Chondrocyte (in vitro differentiated cells): ENCODE measurements at places on chromosomes 4 and X.
A peak's percentile ranks its signal among the peaks of the same experiment; 100 is the strongest.

DNA sequence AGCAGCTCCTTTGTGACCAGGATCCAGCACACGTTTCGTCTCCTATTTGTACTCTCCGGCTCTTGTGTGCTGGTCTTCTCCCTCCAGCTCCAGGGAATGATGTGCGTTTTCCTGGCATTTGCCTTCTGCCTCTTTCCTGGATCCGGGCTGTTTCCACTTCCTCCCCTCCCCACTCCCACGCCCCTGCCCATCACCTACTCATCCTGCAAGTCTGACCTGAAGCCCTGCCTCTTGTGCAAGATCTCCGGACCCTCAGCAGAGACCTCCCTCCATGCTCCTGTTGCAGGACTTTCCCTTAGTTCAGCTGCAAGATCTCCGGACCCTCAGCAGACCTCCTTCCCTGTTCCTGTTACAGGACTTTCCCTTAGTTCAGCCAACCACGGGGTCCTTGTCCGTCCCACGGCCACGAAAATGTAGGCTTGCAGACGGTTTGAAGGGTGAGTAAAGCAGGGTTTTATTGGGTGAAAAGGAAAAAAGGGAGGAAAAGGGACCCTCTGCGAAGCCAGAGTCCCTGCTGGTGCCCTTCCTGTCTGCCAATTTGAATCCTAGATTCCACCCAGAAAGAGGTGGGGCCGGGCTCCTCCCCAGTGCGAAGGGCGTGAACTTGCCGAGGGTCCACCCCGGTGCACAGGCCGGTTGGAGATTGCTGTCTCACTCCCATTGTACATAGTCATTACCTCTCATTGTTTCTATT, 74.4 kb upstream of the IRF2 start:
- peak overlapping the region; percentile 20 for H3K27ac ChIP-seq
- DNase-seq, result no peak
- H3K27me3 ChIP-seq, result no peaks in the 10 kb centered on the region
- H3K36me3 ChIP-seq, result no peaks in the 10 kb centered on the region
- peak overlapping the region; percentile 72 for H3K4me3 ChIP-seq

GRCh38 chr4:11739992-11740391, 311.3 kb upstream of the HS3ST1 start:
- H3K4me1 ChIP-seq, result peaks cover 5% of the 10 kb centered on the region
- no peaks in the 10 kb centered on the region for H3K36me3 ChIP-seq
- H3K27me3 ChIP-seq, result peaks cover 3% of the 10 kb centered on the region
- H3K27ac ChIP-seq, result no peak overlapping the region
- H3K4me3 ChIP-seq, result no peak overlapping the region
- no peak for DNase-seq

DNA sequence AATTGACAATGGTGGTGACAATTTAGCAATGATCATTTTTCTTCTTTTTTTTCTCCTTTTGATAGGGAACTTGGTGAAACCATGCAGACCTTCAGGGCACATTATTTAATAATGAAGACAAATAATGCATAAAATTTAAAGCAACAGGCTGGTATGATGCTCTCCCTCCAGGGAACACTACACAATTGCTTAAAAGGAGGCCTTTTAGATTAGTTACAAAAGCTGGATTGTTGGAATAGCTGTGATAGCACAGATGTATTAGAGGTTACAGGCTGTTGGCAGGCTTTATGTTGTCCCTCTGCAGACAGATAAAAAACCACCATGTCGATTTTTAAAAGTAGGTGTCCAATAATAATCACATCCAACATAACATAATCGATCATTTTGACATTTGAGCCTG, 307.0 kb downstream of the ADGRL3 start:
- H3K36me3 ChIP-seq, result no peaks in the 10 kb centered on the region
- H3K4me3 ChIP-seq, result no peak overlapping the region
- DNase-seq, result no peak
- no peaks in the 10 kb centered on the region for H3K27me3 ChIP-seq
- no peak overlapping the region for H3K27ac ChIP-seq
- peaks cover 17% of the 10 kb centered on the region for H3K4me1 ChIP-seq

GRCh38 chr4:41537292-41537890, 566 bp upstream of the LIMCH1 start:
- H3K4me1 ChIP-seq, result peaks cover 27% of the 10 kb centered on the region
- no peaks in the 10 kb centered on the region for H3K36me3 ChIP-seq
- H3K4me3 ChIP-seq, result no peak overlapping the region
- H3K27me3 ChIP-seq, result peaks cover 10% of the 10 kb centered on the region
- no peak overlapping the region for H3K27ac ChIP-seq
- no peak for DNase-seq

GRCh38 chr4:174437324-174437723, 85.0 kb downstream of the HPGD start:
- H3K4me1 ChIP-seq, result peaks cover 27% of the 10 kb centered on the region
- DNase-seq, result no peak
- H3K27me3 ChIP-seq, result no peaks in the 10 kb centered on the region
- no peak overlapping the region for H3K4me3 ChIP-seq

DNA sequence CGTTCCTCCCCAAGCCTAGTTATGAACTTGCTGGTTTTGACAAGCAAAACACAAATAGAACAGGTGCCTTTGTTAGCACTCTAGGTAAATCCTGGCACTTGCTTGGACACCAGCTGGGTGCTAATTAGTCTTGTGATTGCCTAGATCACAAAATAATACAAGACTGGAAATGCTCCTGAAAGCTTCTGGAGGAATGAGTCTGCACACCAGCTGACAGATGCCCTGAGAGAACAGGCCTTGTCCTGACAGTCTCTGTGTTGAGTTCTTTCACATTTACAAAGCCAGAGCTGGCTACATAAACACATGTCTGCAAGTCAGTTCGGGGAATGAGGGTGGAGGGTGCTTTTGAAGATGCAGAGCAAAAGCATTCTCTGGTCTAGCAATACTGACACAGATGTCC, 93.8 kb downstream of the ELOVL6 start:
- H3K4me3 ChIP-seq, result no peak overlapping the region
- H3K27ac ChIP-seq, result no peak overlapping the region
- no peaks in the 10 kb centered on the region for H3K36me3 ChIP-seq
- H3K27me3 ChIP-seq, result no peaks in the 10 kb centered on the region
- DNase-seq, result no peak
- H3K4me1 ChIP-seq, result peaks cover 28% of the 10 kb centered on the region

DNA sequence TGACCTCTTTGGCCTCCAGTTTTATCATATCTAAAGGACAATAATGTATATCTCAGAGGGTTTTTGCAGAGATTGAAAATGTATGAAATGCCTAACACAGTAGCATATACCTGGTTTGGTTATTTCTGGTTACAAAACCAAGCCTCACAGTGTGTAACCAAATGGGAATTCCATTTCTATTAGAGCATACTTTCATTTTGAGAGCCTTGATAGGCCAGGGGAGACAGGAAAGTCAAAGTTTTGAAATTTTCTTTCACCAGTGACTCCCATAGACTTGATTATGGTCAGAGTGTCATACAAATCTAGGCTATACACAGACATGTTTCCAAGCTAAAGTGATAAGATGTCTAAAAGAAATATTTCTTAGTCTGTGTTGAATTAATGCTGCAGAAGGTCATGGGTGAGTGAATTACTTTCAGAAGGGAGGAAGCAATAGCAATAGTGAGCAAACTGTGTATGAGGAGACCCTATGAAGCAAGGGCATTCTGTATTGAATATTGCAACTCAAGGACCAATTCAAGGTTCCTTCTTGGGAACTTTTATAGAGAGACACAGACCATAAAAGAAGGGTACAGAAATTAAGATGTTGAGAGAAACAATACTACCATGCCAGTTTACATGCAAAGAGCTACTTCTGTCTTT, 151.1 kb downstream of the PDE5A start:
- no peak overlapping the region for H3K4me3 ChIP-seq
- peaks cover 14% of the 10 kb centered on the region for H3K36me3 ChIP-seq
- H3K27me3 ChIP-seq, result no peaks in the 10 kb centered on the region
- H3K4me1 ChIP-seq, result no peaks in the 10 kb centered on the region
- no peak for DNase-seq

DNA sequence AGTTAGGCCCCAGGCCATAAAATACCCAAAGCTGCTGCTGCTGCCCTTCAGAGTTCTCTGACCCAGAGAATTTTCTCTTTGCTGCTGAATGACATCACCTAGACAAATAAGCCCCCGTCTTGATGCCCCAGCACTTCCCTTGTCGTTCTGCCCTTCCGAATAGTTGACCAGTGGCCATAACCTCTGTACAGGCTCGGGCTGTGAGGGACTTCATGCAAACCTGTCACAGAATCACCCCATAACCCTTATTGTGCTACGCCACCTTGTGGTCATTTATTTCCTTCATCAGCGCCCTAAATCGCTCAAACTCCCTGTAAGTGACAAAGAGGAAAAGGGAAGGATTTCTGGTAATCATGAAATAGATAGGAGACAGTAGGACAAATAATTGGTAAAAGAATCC, 18.8 kb downstream of the SPACA5 start:
- no peaks in the 10 kb centered on the region for H3K36me3 ChIP-seq
- peaks cover 9% of the 10 kb centered on the region for H3K4me1 ChIP-seq
- H3K27me3 ChIP-seq, result no peaks in the 10 kb centered on the region
